ACHN (cell line): ENCODE measurements at places on chromosomes 3 and 15.

- DNase-seq: peak; percentile 72
These were observed 25.4 kb upstream of the SLC25A26 start for GRCh38 chr3:66195347-66195783.

DNA sequence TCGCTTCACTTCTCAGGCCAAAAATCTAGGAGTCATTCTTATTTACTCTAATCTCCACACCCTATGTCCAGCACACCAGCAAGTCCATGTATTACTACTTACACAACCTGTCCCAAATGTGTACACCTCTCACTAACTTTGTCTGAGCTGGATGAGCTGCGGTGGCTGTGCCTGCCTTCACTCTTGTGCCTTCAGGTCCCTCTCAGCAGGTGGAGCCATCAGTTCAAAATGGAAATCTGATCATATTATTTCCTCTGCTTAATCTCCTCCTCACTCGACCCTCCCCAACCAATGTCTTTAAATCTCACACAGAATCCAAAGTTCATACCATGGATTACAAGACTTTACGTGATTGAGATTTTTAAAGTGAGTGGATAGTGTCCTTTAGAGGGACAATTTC lies 82.8 kb downstream of the SSR3 start:
- no peak for DNase-seq

DNA sequence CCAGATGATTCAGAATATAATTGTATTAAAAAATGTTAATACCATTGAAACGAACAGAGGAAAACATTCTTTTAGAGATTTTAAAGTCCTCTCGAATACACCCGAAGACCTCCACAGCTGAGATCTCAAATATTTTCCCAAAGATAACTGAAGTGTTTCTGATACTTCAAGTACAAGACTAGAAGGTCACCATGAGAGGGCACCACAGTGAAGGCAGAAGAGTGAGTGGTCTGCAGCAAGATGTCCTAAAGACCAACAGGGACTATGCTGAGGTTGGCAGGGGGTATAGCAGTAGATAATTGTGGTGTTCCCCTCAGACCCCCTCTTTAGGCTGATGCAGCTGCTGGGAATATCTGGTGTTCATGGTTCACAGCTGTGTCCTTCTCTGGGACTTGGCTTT lies 156.5 kb downstream of the PDCD6IP start:
- no peak for DNase-seq

GRCh38 chr3:46895204-46895660 lies 17.7 kb downstream of the PTH1R start:
- DNase-seq: peak; percentile 65

GRCh38 chr3:105233010-105233409 lies 133.7 kb upstream of the ALCAM start:
- no peak for DNase-seq

GRCh38 chr15:38389924-38390542 lies 63.9 kb upstream of the FAM98B start:
- peak; percentile 52 for DNase-seq

GRCh38 chr3:28334552-28334951 lies 14.0 kb upstream of the ZCWPW2 start:
- peak; percentile 6 for DNase-seq

GRCh38 chr3:8094415-8094814 lies 407.2 kb upstream of the LMCD1 start:
- no peak for DNase-seq

GRCh38 chr3:191390580-191390979 lies 60.3 kb upstream of the UTS2B start:
- DNase-seq: no peak

DNA sequence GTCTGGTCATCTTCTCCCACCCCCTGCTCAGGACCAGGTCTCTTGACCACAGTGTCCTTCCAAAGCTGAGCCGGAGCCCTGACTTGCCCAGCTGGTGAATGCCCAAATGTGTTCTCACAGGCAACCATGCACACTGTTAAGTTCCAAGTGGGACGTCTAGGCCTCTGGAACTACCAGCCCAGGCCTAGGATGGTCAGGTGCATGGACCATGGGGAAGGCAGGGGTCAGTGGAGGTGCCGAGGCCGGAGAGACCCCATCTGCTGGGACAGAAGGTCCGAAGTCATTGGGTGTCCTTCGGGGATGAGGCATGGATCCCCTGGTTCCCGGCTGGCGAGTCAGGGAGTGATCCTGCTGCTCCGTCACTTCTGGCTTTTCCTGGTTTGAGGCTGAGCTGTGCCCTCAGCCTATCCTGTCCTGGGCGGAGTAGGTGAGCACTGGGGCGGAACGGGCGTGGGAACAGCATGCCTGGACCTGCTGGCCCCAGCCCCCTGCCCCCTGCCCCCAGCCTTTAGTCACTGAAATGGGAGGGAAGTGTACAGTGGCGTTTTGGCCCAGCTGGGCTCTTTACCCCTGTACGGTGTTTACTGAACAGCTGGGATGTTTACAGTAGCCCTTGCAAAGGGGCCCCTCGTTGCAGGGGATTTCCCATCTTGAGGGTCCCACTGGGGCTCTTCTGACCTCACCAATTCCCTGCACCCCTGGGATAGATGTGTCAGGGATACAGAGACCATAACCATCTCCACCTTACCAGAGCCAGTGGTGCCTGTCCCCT lies 12.1 kb downstream of the SEMA3F start:
- peak; percentile 86 for DNase-seq

DNA sequence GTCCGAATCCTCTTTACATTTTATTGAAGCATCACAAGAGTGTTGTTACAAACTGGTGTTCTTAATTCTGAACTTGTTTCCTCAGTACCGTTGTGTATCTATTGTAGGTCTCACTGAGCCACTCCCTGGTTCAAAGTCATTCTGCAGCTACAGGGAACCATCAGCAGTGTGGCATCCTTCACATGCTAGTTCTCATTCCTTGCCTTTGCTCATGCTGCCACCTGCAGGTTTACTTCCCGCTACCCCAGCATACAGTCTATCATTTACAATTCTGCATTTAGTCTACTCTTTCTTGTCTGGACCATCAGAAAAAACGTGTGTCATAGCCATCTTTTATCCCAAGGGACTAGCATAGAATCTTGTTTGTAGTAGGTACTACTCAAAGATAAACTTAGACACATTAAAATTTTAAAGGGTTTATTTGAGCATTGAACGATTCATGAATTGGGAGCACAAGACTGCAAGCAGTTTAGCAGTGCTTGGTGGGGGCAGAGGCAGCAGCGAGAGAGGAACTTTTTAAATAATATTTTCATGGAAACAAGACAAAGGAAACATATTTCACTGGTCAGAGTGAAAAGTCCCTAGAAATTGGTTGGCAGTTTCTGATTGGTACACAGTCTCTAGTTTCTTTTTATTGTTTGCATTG lies 402.1 kb downstream of the CADM2 start:
- peak; percentile 53 for DNase-seq

GRCh38 chr15:94230883-94231722 lies at the start of gene MCTP2:
TSS of gene MCTP2 (plus strand) at chr15:94231561. CDS start at chr15:94298266, 66,705 bp downstream.
- DNase-seq: peak; percentile 90

DNA sequence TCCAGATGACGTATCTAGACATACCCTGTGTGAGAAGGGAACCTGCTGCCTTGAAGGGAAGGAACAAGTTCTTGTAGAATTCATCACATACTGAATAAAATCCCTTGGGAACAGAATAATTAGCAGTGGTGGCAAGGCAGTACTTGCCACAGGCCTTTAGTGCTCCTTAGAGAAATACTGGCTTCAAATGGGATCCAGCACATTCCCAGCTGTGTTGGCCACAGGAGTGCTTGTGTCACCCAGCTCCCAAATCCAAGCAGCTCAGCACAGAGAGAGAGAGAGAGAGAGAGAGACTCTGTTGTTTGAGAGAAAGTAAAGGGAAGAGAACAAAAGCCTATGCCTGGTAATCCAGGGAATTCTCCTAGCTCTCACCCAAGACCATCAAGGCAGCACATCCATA lies 969.0 kb upstream of the ALCAM start:
- no peak for DNase-seq

DNA sequence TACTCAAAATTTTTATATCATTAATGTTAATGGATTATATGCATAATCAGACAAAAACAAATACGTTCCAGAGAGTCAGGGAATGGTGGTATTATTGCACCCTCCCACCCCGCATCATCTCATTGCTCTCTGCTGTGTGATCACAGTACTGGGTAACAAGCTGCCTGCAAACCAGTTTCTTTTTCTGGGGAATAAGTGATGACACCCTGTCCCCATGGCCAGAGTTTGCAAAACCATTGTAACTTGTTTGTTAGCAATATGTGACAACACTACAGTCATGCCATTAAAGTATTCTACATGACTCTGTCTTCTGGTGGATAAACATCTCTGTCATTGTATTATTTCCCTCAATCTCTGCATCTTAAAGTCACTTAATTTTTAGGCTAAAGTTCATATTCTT lies 39.5 kb downstream of the ZBTB38 start:
- DNase-seq: no peak

GRCh38 chr15:65292938-65293518 lies 2.8 kb upstream of the RNU5A-1 start:
- no peak for DNase-seq

- DNase-seq: no peak
These were observed 513.9 kb upstream of the CADM2 start for GRCh38 chr3:84444726-84445521.

- no peak for DNase-seq
These were observed 348.3 kb downstream of the CGGBP1 start for GRCh38 chr3:87710511-87710910.

GRCh38 chr3:130843441-130843840 lies 50.4 kb upstream of the ATP2C1 start:
- DNase-seq: no peak
